Endodermal cell (in vitro differentiated cells): ENCODE measurements at places on chromosomes 12 and 14.

DNA sequence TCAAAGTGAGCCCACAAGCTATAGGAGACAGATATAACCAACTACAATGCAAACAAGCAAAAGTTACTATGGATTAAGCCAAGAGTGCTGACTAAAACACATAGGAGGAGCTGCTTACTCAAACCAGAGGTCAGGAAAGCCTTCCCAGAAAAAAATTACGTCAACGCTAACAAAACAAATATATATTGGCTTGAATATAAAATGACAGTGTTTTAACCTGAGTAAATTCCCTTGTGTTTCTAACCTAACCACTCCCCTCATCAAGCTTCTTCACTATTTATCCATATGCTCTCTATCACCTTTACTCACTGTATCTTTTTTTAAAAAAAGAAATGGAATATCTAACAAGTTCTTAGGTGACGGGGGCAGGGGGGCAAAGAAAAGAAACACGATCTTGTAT, 115.9 kb downstream of the MED13L start:
- DNase-seq: no peak

GRCh38 chr12:127583041-127583440, 683.9 kb upstream of the TMEM132C start:
- no peak for DNase-seq

DNA sequence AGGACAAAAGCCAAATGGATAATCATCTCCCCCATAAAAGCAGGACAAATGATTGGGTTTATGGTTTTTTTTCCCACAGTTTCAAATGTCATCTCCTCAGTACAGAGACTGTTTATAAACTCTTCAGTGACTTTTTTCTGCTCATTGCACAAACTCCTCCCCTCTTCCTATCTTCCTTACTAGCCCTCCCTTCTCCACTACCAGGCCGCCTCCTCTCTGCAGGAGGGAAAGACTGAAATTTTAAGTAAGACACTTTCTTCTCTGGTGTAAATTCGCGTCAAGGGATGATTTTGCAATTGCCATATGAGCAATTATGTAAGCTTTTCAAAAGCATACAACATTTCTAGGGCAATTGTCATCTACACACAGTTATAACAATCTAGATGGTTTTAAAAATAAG, 37.0 kb downstream of the BTG1 start:
- peak; percentile 69 for DNase-seq

DNA sequence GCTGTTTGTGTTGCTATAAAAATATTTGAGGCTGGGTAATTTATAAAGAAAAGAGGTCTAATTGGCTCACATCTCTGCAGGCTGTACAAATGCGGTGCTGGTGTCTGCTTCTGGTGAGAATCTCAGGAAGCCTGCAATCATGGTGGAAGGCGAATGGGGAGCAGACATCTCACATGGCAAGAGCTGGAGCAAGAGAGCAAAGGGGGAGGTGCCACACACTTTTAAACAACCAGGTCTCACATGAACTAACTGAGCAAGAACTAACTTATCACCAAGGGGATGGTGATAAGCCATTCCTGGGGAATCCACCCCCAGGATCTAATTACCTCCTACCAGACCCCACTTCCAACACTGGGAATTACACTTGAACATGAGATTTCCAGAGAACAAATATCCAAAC, 300.7 kb upstream of the MDGA2 start:
- peak; percentile 55 for DNase-seq

DNA sequence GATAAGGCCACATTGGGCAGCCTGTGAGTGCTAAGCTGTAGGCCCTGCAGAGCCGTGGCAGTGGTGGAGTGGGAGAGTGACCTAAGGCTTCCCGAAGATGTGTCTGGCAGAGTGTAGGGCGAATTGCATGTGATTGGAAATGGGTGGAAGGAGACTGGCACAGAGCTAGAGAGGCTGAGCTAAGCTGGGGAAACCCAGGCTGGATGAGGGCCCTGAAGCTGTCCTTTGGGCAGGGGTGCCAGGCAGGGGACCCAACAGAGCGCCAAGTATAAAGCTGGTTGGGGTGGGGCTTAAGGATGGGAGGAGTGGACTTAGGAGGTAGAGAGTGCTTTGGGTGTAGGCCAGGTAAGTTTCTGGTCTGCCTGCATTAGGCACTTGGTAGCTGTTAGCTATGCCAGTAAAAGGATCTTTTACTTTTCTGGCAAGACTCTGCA, 47.9 kb downstream of the WDR20 start:
- DNase-seq: peak; percentile 51

DNA sequence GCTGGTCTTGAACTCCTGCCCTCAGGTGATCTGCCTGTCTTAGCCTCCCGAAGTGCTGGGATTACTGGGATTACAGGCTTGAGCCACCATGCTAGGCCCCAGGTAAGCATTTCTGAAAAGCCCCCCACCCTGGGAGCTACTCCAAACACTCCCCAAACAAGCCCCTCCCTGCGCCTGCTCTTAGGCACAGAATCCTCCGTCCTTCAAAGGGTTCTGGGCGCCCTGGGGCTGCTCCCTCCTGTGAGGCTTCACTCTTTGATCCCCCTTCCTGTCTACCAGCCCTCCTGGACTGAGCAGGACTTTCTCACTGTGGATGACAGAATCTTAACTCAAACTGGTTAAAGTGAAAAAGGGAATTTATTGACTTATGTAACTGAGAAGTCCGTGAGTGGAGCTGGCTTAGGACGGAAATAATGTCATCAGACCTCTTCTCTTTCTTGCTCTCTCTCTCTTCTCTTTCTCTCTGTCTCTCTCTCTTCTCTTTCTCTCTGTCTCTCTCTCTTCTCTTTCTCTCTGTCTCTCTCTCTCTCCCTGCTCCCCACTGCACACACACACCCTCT, 66.9 kb upstream of the CLMN start:
- peak; percentile 41 for DNase-seq

GRCh38 chr14:56900726-56901125, 90.4 kb upstream of the OTX2 start:
- no peak for DNase-seq

- DNase-seq: no peak
These were observed 7.1 kb downstream of the POP5 start for GRCh38 chr12:120574106-120574505.

GRCh38 chr12:104219361-104219892, 3.8 kb downstream of the TXNRD1 start:
- no peak for DNase-seq

- DNase-seq: no peak
These were observed 26.8 kb upstream of the ADAMTS20 start for GRCh38 chr12:43578782-43579181.

DNA sequence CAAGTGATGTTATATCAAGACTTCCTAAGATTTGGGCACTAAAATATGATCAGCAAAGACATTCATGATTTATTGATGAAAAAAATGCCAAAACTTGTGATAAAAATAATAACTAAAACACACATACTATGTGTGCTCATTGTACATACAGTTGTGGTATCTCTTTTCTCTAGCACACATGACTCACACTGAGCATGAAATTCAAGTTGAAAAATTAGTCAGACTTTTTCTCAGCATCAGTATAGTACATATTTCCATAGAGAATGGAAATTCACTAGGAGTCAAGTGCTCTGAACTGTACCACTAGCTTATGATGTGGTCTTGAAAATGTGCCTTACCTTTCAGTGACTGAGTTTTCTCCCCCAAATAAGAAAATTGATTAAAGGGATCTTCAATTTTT, 471.8 kb upstream of the FLRT2 start:
- DNase-seq: no peak

DNA sequence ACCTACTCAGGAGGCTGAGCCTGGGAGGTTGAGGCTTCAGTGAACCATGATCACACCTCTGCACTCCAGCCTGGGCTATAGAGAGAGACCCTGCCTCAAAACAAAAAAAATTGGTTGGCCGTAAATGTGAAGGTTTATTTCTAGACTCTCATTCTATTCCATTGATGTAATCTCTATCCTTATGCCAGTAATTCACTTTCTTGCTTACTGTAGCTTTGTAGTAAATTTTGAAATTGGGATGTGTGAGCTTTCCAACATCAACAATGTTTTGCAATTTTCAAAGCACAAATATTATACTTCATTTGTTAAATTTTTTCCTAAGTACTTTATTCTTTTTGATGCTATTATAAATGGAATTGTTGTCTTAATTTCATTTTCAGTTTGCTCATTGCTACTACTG, 24.6 kb downstream of the LIN52 start:
- DNase-seq: no peak

DNA sequence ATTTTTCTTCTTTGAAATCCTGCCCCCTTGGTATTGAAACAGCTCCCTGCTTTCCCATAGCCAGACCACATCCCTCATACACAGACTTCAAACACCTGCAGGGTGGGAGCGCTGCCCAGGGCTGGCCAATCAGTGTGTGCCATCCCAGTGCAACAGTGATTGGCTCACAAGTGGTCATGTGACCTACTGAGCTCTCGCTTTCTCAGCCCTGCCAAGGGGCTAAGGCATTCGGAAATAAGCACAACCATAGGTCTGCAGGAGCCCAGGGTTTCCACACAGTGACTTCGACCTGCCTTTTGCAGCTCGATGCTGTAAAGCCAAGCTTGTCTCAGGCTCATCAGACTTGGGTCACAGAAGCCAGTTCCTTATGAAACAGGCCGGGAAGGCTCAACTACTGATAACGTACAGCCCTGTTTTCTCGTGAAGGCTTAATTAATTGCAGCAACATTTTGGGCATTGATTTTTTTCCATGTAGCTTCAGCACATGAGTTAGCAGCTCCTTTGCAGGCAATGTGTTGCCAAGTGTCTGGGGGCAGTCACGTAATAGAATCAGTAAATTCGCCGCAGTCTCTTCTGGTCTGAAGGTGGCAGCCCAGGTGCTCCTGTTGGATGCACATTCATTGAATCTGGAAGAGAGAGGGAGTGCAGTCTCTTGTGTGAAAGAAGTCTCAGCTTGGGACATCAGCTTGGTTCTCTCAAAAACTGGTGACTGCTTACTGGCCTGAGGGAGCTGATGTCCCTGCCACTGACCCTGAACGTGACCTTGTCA, 1091.8 kb downstream of the AACS start:
- peak; percentile 74 for DNase-seq

- no peak for DNase-seq
These were observed 12.5 kb downstream of the SDS start for GRCh38 chr12:113391145-113391544.

DNA sequence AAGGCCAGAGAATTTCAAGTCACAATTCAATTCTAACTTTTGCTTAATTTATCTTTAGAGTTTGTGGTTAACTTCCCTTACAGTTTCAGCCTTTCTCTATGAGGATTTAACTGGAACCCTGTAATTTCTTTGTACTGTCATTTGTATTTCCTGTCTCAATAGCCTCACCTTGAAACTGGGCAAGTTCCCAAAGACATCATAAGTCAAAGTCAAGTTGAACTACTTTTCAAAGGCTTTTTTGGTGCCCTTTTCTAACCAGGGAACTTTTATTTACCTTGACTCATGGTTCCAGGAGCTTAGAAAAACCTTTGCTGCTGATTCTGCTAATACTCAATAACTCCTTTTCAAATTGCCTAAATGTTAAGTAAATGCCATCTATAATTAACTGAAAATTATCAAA, 200.8 kb upstream of the KRR1 start:
- DNase-seq: no peak

DNA sequence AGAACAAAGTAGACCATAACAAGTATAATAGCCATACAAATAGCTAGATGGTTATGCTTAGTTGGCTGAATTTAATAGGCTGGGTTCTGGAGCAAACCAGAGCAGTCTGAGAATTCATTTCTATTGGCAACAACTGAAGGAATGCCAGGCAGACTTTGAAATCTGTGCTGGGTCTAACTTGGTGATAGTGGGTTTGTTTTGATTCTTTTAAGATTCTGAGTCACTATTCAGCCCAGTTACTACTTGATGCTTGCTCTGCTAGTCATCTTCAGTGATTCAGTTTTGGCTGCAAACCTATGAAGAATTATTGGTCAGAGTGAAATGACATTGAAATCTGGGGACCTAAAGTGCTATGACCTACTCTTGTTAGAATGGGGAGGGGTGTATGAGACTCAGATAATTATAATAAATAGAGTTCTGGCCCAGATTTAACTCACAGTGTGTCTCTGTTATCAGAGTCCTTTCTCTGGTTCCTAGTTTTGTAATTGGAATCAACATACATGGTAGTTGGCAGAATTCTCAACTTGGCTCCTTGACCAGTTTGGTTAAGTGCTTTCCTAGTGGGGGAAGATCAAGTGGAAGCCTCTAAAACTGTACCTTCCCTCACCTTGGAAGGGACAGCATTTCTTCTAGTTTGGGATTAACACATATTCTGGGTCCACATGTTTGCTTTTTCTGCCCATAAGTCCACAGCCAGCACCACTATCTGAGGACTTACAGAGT, 43.5 kb downstream of the MNAT1 start:
- no peak for DNase-seq

- no peak for DNase-seq
These were observed 237.6 kb downstream of the SLC41A2 start for GRCh38 chr12:104720339-104721038.

GRCh38 chr12:58847901-58848600, 72.3 kb downstream of the LRIG3 start:
- no peak for DNase-seq

DNA sequence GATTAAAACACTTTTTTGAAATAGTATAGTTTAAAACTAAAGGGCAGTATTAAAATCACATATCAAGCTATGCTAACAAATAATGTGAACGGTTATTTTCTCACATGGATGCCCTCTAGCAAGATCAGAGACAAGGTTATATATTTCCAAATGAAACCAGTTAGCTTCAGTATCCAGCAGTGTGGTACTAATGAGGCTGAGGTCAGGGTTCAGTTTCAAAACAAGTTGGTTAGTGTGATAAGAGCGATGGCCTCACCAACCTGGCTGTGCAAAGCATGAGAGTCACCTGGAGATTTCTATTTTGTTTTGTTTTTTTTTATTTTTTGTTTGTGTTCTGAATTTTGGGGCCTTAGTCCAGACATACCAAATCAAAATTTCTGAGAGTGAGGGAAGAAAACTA, 352.2 kb upstream of the KITLG start:
- DNase-seq: no peak

- no peak for DNase-seq
These were observed 83.4 kb downstream of the GTF2A1 start for GRCh38 chr14:81137316-81137715.

- no peak for DNase-seq
These were observed 837.7 kb downstream of the FSCB start for GRCh38 chr14:43669355-43669754.

GRCh38 chr12:57242329-57242690, 8.7 kb downstream of the STAC3 start:
- no peak for DNase-seq
